Activated naive CD4-positive, alpha-beta T cell (primary cell): ENCODE measurements at places on chromosomes 16 and 17.

DNA sequence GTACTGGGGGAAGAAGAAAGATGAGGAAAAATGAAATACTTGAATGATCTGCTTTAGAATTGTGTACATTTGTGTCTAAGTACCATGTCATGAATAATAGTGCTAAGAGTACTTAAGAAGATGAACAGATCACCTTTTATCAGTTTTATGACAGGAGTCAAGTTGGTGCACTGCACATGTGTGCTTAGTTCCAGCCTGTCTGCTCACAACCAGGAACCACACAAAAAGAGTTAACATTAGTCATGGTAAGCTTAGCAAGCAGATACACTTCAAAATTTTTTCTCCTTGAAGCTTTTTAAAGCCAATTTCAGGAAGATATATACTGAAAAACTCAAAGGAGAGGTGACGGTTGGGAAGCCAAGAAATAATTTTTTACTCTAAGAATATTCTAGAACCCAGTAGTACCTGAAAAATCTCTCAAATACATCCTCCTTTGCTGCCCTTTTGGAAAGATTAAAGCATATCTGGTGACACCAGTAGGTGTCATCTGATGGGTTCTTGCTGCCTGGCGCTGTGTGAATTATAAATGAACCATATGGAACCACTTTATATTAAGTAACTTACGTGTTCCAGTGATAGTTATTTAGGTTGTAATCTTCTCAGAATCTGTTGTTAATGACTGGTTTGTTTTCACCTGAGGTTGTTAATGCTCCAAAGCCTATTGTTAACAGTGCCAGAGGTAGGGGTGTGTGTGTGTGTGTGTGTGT lies 93.4 kb downstream of the MSI2 start:
- DNase-seq: no peak

- no peak for DNase-seq
These were observed 20.2 kb downstream of the ANKS3 start for GRCh38 chr16:4713663-4714501.

DNA sequence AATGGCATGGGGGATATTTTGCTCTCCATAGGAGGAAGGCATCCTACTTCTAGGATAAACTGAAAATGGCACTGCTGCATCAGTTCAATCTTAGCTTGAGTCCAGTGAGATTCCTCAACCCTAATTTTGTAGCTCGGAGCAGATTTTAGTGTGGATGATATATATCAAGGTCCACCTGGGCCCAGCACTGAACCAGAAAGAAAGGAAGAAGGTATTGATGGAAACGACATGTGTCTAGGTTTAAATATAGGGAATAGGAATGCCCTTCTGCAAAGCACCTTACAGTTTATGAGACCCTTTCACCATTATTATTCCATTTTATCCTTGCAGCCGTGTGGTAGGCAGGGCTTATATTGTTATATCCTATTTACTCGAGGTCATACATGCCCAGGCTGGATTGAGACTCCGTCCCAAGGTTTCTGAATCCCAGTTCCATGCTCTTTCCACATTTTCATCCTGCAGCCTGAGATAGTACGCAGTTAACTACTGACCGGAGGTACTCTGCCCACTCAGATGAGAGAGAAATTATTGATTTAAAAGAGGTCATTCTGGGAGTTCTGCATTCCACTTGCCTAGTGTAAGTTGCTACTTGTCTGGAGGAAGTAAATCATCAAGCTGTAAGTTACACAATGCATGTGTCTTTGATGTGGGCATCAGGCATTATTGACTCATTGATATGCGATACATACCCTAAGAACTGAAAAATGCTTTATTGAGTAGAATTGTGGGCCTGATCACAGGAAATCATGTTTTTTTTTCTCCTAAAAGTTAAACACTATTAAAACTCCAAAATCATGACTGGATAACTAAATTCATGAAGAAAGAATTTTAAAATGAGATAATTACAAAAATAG lies 10.1 kb downstream of the KRT39 start:
- DNase-seq: no peak

- no peak for DNase-seq
These were observed 540 bp upstream of the CD300LF start for GRCh38 chr17:74713171-74713755.

DNA sequence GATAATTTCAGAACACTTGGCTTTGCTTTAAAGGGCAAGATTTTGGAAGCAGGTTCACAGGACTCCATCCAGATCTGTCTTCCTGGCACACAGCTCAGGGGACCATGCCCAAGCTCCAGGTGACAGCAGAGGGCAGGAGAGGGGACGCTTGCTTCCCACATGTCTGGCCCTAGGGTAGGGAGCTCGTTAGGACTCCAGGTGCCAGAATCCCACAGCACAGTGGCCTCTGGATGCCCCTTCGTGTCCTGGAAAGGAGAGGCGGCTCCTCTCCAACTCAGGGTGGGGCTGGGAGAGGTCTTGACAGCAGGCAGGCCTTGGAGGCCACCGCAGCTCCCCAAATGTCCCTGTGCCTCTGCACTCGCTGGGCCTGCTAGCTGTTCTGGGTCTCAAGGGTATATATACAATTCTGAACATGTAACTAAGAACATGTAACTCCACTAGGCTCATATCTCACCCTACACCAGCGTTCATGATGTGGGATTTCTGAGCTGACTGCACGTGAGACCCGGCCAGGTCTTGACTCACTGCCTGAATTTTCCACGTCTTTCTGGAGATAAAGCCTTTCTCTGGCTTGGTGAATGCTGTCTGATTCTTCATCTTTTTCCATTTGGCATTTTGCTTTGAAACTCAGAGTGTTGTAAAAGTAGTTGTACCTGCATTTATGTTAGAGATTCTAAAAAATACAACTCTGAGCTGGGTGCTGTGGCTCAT lies 52.8 kb downstream of the MARCHF10 start:
- DNase-seq: no peak

DNA sequence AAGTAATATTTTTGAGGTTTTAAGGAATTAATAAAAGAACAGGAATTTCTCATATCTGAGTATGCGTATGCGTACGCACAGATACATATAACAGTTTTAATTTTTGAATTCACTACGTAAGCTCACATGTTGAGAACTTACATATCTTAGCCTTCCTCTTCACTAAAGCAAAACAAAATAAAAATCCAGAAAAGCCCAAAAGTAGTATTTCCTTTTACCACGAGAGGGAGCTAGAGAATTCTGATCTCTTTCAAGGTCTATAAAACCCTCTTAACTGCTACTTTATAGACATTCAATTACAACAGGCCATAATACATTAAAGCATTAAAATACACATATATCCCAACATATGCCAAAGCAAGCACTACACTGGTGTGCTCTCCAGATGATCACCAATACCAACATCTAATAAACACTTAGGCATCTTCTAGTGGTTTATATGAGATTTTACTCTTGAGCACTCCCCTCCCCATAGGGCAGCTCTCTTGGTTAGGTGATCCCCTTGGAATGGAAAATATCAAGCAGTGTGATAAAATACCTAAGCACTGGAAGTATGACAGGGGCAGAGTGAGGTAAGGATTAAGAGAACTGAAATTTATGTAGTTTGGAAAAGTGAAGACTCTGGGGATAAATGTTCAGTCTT lies 94.0 kb downstream of the SKAP1 start:
- DNase-seq: no peak

DNA sequence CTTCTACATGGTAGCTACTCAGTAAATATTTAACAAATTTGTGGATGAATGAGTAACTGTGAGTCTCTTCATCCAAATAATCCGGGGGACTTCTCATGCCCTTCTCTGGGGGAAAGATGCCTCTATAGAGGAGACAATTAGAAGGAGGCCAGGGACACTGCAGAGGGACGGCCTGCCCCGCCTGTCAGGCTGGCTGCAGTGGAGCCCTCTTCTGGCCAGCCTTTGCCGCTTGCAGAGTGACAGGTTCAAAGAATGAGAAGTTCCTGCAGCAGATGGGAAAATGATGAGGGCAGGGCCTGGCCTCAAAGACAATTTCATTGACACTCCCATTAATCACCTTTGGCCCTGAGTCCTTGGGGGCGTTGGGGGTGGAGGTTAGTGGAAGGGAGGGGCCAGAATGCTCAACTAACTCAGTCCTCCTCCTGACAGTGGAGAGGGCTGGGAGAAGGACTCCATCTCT lies 339.0 kb downstream of the MAF start:
- DNase-seq: no peak

DNA sequence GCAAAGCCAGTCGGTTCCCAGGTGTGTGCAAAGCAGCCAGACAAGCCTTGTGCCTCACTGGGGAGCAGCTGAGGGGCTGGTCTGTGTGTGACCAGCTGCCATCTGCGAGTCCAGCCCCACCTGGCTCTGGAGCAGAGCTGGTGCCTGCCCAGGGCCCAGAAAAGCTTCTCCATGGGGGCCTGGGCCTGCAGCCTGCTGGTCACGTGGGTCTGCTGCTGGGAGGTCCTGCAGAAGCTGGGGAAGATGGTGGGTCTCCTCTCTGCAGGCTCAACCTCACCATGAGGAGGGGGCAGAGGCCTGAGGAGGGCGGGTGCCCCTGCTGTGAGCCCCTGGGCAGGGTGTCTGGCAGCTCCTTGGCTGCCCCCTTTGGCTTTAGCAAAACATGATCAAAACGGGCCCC lies 71.9 kb downstream of the ENGASE start:
- DNase-seq: no peak

DNA sequence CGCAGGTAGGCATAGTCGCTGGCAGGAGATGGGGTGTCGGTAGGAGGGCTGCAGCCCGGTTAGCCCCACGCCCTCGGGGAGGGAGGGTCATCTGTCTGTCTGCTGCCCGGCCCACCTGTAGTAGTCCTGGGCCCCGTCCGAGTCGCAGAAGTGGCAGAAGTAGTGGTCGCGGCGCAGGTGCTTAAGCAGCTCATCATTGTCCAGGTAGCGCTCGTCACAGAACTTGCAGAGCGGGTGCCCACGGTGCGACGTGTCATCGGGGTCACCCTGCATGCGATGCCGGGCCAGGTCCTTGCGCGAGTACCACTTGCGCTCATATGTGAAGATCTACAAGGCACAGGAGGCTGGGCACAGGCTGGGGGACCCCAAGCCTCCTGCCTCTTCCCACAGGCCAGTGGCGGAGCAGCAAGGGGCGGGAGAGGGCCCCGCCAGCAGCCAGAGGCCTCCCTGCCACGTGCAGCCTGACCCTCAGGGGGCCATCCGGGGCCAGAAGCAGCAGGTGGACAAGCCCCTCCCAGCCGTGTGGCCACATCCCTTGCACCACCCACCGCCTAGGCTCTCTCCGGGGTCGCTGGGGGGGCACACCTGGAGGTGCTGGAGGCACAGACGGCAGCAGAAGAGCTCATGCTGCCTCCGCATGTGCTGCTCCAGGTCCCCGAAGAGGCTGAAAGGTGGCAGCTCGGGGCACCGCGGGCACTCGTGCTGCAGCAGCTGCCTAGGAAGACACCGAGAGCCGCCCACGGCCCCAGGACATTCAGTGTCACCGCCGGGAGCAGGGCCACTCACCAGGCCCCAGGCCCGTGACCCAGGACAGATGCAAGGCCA lies 7.0 kb downstream of the ZNF598 start:
- DNase-seq: no peak

- no peak for DNase-seq
These were observed 26.6 kb downstream of the N4BP1 start for GRCh38 chr16:48583075-48584065.

- no peak for DNase-seq
These were observed 2.8 kb upstream of the ROGDI start for GRCh38 chr16:4805231-4805630.

GRCh38 chr17:50576864-50577263 lies 16.3 kb downstream of the CACNA1G start:
- no peak for DNase-seq

GRCh38 chr16:15704545-15704987 lies 54.5 kb downstream of the NDE1 start:
- DNase-seq: peak; percentile 28

DNA sequence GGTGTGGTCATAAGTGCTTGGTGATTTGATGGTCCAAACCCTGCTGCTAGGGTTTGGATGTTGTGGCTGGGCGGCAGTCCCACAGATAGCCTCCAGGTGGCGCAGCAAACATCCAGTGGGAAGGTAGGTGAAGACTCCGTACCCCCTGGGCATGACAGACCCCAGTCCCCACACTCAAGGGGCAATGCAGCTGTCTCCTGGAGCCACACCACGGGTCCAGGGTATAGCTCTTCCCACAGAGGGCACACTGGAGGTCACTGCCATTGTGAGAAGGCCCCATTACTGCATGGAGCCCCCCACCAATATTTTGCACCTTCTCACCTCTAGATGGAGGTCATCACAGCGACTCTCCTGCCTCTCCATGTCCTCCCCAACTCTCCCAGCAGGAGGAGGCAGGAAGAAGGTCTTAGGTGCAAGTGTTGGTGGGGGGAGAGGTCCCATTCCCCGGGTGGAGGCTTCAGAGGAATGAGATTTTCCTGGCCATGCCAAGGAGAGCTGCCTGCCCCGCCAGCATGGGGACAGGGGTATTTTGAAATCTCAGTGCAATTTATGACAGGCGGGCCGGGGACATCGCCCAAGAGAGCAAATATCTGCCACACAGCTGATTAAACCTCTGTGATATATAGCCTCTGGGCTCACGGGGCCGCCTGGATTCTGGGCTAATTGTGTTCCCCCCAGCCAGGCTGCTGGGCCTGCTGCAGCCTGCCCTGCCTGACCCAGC lies 17.1 kb upstream of the C17orf113 start:
- peak; percentile 43 for DNase-seq

- no peak for DNase-seq
These were observed 977 bp upstream of the CA10 start for GRCh38 chr17:52159246-52160135.

DNA sequence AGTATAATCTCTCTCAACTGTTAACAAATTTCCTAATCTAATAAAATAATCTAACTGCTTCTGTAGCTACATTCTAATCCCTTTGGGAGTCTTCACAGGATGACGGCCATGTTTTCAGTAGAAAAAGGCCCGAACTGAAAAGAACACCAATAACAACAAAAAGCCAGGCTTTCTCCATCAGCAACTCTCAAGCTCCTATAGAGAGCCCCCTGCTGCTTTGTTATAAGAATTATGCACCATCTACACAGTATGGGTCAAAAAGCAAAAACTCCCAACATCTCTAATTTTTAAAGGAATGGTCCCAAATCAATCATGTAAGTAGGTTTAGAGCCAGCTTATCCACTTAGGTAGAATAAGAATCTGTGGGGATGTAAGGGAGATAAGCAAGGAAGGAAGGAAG lies 163.6 kb upstream of the C17orf78 start:
- DNase-seq: no peak

- DNase-seq: no peak
These were observed 541 bp downstream of the ZNF18 start for GRCh38 chr17:11996722-11997146.

- DNase-seq: no peak
These were observed 20.2 kb upstream of the GSE1 start for GRCh38 chr16:85592700-85593493.

- no peak for DNase-seq
These were observed 86.7 kb upstream of the TOB1 start for GRCh38 chr17:50952889-50953288.

DNA sequence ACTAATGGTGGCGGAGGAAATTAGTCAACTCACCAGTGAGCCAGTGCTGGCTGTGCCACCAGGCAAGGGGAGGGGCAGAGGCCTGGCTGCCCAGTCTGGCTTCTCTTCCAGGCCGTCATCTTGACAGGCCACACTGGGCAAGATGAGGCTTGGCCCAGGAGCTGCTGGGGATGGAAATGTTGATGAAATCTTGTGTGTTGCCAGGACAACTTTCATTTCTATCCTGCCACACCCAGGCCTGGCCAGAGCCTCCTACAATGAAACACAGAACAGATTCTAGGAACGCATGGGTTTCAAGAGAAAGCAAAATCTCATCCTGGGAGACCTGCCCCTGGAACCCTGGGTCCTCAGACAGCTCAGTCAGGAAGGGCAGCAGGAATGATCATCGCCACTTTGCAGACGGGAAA lies 9.3 kb downstream of the HEXIM2 start:
- DNase-seq: no peak

GRCh38 chr17:40903129-40903847 lies 18.2 kb upstream of the KRT20 start:
- DNase-seq: no peak

GRCh38 chr17:76515274-76515949 lies 14.2 kb upstream of the RHBDF2 start:
- peak; percentile 22 for DNase-seq
